DMS79 (cell line): ENCODE measurements at places on chromosomes 2 and 18.

DNA sequence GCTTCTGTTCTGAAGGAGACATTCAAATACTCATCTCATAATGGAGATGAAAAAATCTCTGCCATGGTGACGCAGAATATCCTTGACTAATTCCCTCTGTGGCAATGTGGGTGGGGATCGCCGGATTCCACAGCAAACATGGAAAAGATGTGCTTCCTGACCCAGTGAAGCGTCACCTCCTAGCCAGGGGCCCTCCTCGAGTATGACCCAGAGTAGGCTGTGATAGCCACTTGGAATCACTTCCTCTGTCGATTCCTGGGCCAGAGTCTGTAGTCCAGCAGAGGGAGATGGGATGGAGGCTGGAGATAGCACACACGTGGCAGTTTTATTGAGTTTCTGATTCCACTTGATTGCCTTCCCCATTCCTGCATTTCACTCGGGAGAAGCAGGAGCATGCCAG is 36.8 kb downstream of the DRC1 start:
- no peak for DNase-seq

- DNase-seq = no peak
These were observed 80.0 kb upstream of the FAM136A start for GRCh38 chr2:70381821-70382220.

DNA sequence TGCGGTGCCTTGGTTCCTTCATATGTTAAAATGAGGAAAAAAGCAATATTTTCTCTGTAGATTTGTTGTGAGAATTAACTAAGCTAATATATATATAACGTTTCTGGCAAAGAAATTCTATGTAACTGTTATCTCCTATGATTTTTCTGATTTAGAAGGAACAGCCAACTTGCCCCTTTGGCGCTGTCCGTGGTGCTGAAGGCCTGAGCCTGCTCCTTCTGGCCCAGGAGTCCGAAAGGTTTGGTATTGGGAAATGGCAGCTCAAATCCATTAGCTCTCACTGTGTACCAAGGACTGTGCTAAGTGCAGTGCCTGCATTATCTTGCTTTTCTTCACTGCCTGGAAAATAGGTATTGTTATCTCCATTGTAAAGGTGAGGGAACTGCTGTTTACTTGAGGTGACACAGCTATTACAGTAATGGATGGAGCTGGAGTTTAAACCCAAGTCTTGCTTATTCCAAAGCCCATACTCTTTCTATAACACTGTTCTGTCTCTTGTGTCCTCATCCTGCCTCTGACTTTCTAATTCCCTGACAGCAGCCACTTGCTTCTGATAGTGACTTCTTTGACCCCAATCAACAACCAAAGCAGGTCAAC is 52.2 kb downstream of the C1QL2 start:
- DNase-seq = no peak

DNA sequence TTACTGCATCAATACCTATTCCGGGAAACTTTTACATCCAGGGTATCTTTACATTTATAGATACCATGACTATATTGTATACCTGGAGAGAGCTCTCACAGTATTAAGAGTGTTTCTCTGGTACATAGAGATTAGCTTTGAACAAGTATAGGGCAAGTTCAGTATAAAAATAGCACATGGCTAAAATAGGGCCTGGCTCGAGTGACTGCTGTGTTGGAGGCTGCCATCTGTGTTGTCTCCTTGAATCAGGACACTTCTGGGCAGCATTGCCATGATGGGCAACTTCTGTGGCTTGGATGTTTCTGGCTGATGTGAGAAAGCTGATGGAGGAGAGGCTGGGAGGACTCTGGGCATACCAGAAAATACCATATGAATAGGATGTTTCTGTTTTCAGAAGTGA is 18.7 kb downstream of the ARHGAP28 start:
- no peak for DNase-seq

- DNase-seq = no peak
These were observed 50.2 kb upstream of the BCL11A start for GRCh38 chr2:60603533-60604190.

- no peak for DNase-seq
These were observed 27.3 kb upstream of the COPS8 start for GRCh38 chr2:237058423-237058822.

DNA sequence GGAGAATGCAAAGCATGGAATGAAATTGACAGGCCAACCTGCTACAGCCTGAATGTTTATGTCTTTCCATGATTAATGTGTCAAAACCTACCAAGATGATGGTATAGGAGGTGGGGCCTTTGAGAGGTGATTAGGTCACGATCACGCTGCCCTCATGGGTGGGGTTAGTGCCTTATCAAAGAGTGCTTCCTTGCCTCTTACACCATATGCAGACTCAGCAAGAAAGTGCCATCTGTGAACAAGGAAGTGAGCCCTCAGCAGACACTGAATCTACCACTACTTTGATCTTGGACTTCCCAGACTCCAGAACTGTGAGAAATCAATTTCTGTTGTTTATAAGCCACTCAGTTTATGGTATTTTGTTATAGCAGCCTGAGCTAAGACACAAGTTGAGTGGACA is 147.5 kb upstream of the BCL2L11 start:
- DNase-seq = no peak

DNA sequence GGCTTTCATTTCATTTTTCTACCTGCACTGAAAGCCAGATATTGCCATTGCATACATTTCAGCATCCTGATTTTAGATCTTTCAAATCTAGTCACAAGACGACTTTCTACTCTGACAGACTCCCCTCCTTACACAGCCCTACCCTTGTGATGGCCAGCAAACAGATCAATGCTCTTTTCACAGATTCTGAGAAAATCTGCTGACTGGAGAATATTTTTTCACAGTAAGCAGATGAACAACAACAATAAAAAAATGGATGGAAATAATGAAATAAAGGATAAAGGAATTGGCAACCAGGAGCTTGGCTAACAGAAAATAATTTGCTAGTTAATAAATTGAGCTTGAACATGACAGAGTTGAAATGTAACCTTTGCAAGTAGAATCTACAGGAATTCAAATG is 527.2 kb downstream of the IRS1 start:
- no peak for DNase-seq

DNA sequence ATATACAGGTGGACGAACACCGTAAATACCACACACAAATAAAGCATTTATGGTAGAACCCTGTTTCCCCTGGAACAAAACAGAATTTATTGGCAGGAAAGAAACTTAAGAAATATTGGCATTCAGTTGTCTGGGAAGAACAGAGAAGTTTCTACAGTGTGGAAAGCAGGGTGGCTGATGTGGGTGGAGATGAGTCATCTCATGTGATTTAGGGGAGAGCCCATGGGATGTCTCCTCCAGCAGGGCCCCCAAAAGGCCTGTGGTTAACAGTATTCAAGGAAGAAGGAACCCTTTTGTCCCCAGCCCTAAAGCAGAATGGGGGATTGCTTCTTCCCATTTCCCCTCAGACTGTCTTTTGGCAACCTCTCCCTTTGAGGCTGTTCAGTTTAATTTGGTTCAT is 24.2 kb downstream of the SIX3 start:
- no peak for DNase-seq

DNA sequence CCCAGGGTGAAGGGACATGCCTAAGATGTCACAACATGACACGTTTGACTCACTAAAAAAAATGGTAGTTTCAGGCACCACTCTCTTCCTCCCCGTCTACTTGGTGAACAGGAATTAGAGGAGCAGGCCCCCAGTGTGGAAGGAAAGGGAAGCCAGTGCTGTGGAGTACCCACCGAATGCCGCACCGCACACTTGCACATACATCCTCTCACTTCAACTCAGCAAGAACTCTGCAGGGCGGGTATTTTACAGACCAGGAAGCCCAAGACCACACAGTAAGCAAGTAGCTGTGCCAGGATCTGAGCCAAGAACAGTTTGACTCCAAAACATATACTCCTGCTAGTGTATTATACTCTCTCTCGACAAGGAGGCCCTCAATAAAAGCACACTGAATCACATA is 69.8 kb downstream of the BCL2 start:
- DNase-seq = no peak
